ENCODE measurements at places on chromosomes 4 and X. TPM values are rescaled to one million over a fixed set of nuclear protein-coding genes. Genes with fewer than 3 reads are reported as not detected.
A peak's percentile ranks its signal among the peaks of the same experiment; 100 is the strongest.

Gene CLNK
- polyA plus RNA-seq = 0.01 TPM

Gene CDKL2
- polyA plus RNA-seq = not detected

DNA sequence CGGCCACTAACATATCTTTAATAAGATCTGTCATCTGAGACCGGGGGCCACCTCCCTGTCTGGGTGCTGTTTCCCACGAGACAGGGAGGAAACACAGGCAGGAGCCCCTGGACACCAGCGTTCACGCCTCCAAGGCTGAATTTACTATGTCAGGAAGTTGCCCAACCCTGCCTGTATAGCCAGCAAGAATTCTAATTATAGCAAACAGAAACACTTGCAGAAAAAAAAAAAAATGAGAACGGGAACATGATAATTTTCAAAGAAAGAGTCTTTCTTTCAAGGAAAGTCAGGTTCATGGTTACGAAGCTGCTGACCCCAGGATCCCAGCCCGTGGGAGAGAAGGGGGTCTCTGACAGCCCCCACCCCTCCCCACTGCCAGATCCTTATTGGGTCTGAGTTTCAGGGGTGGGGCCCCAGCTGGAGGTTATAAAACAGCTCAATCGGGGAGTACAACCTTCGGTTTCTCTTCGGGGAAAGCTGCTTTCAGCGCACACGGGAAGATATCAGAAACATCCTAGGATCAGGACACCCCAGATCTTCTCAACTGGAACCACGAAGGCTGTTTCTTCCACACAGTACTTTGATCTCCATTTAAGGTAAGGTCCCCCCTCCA, at the start of gene IL3RA:
TSS of gene IL3RA (plus strand) at position 455 of the 613 bp plus-strand sequence. CDS start 4,981 bp downstream, outside the sequence.
- DNase-seq = no peak

GRCh38 chrX:40158036-40158706, 60.4 kb upstream of the BCOR start:
- DNase-seq = peak; percentile 64

DNA sequence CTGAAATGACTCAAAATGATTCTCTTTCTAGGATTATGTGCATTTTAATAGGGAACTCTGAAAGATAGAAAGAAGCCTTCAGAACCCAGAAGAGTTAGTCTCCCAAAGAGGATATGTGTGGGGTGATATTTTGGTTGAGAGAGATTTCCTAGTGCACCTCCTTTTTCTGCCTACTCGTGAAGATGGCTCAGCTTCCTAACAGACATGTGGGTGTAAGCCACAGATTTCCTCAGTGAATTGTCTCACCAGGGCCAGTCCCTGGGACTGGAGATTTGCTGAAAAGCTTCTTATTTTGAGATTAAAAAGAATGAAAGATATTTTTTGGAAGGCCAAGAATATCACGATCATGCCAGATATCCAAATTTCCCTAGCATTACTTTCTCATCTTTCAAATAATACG, 42.8 kb downstream of the MAGEB17 start:
- no peak for DNase-seq

DNA sequence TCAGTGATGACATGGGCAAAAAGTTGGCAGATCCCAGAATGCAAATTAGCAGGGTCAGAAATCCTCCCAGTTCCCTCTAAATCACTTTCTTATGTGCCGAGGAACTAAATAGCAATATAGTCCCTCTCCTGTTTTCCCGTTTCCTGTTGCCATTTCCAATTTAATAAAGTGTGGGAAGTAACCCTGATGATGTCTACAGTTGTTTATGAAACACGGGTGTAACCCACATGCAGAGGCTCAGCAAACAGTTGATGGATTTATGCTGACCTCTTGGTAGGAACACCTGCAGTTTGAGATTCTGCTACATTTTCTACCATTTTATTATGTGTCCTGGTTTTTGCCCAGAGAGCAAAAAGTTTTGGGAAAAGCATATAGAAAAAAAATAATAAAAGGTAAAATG, 56.7 kb downstream of the FGFBP1 start:
- DNase-seq = no peak

GRCh38 chrX:81586096-81586495, 384.2 kb downstream of the SH3BGRL start:
- no peak for DNase-seq

- no peak for DNase-seq
Measured at GRCh38 chrX:52425775-52426174, 57.0 kb downstream of the XAGE2 start.

All from psoas muscle (tissue), 8 donors.